ENCODE measurements at places on chromosomes 5 and 9.

DNA sequence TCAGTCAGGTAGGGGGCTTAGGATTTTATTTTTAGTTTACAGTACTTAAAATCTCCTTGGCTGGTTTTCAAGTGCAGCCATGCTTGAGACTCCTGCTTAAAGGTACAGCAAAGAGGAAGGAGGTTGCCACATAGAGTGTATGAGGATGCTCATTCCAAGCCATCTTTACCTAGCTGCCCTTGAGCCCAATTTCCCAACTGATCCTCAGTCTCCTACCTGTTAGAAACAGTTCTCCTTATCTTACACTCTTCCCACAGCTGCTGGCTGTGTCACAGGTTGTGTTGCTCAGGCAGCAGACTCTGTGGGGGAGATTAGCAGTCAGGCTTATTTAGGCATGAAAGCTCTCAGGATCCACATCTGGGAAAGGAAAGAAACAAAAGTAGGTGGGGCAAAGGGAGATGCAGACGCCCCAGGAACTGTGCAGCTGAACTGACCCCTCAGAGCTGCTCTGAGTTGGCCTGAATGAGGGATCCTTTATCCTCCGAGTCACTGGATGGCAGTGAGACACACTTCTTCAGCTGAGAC is 95.1 kb downstream of the NMUR2 start:
- DNase-seq: no peak

DNA sequence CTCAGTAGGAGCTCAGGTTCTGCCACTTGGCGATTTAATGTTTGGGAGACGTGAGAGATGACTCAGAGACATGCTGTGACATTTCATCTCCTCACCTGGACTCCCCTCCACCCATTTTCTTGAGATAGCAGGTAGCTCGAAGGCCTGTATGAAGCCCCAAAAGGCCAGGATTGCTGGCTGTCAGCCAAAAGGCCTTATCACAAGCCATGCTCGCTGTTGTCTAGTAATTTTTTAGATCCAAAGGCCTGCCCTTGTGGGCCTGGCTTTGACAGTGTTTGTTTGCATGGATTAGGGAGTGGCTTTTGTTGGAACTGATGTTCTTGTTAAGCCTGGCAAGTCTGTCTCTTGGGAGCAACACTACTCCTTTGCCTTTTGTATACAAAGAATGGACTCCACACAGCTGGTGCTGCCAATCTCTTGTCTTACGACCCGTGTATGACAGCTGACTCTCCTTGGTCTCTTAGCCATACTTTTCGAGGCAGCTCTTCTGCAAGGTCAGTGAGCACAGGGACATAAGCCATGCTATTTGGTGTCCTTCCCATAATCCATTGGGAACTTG is 22.7 kb downstream of the CAVIN4 start:
- DNase-seq: no peak

DNA sequence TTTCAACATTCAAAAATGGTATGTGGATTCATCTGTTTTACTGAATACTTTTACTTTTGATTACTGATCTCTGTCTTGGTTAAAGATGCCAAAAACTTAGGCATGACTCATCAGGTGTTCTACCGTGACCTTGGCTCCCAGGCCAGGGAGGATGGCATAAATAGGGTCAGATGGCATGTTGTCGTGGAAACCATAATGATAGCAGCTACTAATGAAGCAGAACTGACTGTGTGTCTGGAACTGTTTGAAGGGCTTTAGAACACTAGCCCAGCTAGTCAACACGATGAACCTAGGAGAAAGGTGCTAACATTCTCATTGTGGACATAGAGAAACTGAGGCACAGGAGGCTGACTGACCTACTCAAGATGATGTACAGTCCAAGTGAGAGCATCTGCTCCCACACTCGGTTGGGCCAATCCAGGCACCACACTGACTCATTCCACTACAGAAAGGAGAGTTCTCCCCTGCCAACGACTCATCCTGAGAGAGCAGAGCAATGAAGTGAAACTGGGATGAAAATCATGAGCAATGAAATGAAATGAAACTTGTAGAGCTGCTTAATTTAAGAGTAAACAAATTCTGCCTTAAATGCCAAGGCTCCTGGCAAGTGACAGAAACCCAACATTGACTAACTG is 116.0 kb downstream of the TENT4A start:
- DNase-seq: no peak

DNA sequence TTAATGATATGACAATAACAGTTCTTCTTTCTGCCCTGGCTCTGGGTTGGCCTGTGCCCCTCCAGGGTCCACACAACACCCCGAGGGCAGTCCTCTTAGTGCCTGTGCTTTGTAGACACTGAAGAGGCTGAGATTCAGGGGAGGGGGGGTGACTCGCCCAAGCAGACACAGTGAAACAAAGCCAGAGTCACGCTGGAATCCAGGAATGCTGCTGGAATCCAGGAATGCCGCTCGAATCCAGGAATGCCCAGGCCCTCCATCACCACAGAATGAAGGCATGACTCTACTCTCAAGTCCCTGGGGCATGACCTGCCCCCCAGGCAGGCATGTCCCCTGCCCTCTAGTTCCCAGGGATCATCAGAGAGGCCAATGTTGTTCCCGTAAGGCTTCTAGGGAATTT is 73.1 kb downstream of the LRSAM1 start:
- DNase-seq: no peak

GRCh38 chr9:98576859-98577258 is 131.9 kb downstream of the GABBR2 start:
- no peak for DNase-seq

GRCh38 chr9:116377179-116377798 is 223.7 kb downstream of the PAPPA start:
- no peak for DNase-seq

- no peak for DNase-seq
Observed at GRCh38 chr9:136623842-136624183, 38.9 kb upstream of the EGFL7 start.

DNA sequence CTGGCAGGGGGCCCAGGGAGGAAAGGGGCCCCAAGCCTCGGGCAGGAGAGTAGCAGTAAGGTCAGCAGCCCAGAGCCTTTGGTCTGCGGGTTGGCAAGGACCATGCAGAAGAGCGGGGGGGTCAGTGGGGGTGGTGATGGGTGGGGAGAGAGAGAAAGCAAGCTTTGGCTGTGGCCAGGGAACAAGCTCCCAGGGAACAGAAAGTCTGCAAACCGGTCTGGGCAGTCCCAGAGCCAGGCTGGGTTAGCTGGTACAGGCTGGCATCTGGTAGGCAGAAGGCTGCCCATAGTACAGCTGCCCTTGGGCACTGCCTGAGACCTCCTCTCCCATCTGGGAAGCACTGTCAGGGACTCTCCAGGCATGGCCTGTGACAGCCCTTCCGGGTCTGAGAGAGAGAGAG is 10.5 kb upstream of the EPB41L4B start:
- DNase-seq: no peak

GRCh38 chr9:119282476-119283077 is 86.7 kb downstream of the BRINP1 start:
- DNase-seq: no peak

DNA sequence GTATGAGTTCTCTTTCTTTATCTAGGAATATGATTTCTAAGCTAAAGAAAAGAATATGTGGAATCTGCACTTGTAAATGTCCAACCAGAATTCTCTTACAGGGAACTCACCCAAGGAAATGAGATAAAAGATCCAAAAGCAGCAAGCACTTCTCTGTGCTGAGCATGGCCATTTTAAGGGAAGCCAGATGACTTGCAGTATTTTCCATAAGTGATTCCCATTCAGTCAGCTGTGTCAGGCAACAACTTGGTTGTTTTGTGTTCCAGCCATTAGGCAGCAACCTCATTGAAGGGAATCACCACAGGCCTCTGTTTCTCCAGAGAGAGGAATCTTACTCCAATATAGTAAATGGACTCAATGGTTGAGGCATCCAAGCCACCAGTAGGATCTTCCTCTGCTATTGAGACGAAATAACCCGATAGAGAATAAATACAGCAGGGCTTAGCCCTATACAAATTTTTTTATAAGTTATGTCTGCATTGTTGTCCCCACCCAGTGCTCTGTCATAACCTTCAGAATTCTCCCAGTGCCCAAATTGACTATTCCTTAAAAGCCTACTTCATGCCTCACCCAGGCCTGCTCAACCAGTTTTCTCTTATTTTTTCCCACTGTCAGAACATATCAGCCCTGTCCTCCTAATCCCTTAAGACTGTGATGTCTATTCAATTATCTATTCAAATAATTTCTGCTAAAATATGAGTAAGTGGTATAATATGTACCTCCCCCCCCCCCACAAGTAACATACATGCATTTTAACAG is 236.6 kb downstream of the PJA2 start:
- DNase-seq: no peak

DNA sequence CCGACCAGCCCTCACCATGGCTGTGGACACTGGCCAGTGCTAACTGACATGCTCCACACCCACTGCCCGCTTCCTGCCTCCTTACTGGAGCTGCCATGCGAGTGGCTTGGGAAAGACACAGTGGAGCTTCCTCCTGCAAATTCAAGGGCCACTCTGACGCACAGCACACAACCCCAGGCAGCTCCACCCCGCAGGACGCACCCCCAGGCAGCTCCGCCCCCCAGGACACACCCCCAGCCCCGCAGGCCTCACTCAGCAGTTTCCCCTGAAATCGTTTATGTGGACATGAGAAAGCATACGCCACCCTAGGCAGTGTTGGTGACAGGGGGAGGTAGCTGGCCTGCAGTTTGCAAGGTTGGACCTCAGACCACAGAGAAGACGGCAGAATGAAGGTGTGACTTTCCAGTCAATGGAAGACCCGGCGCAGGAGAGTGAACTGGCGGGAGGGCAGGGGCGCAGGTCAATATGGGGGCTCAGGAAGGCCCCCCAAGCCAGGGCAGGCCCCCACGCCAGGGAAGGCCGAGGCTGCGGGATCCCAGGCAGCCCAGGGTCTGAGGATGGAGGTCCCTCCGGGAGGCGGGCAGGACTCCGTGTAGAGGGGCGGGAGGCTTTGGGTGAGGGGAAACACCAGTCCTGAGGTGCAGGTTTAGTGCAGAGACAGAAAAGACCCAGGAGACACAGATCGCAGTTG is 21.6 kb downstream of the LPCAT1 start:
- DNase-seq: no peak

All from stimulated activated CD8-positive, alpha-beta memory T cell treated with anti-CD3 and anti-CD28 coated beads, Interleukin-7, amount 100 ng/mL, for 4 hours (primary cell).